ENCODE measurements at places on chromosomes 1 and 21.
A peak's percentile ranks its signal among the peaks of the same experiment; 100 is the strongest.

GRCh38 chr1:15885701-15886610 is 38.4 kb downstream of the SPEN start:
- no peak for DNase-seq

DNA sequence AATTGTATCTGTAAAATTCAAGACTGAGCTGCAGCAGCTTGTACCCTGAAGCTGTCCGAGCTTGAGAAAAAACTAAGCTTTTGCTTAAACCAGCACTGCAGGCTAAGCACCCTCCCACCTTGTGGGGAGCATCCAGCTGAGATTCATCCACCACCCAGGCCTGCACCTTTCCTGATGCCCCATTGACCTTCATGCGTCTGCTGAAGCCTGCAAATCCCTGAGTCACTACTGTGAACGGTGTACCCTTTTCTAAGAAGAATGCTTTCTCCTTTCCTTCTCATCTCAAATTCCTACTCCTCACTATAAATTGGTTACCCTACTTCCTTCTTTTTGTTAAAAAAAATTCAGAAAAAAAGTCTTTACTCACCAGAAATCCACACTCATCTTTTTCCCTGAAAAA is 90.9 kb upstream of the RGS18 start:
- DNase-seq: no peak

DNA sequence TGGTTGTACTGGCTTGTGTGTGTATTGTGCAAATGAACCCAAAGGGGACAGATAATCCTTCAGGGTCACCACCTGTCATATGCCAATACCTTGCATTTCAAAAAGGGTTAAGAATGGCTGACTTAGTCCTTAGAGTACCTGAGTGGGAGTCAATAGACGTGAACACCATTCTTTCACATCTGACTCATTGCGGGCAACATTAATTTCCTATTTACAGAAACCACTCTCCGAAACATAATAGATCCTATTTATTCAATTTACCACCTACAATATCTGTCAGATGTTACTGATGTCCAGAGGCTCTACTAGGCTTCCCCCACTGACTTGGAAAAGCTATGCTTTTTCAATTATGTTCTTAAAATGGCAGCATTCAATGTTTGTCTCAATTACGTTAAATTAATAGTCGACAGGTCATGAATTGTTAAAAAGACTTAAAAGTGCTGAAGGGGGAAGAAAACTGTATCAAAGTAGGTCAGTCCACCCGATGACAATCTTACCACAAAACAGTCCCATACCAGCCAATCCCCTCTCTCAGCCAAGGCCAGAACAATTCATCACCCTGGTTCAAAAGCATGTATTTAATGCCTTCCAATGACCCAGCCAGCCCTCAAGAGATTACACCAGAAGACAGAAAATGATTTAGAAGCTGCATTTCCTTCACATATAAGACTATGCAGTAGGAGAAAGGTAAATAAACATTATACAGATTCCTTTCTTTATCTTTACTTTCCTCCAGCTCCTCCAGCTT is 48.6 kb upstream of the PLA2G2C start:
- DNase-seq: no peak

DNA sequence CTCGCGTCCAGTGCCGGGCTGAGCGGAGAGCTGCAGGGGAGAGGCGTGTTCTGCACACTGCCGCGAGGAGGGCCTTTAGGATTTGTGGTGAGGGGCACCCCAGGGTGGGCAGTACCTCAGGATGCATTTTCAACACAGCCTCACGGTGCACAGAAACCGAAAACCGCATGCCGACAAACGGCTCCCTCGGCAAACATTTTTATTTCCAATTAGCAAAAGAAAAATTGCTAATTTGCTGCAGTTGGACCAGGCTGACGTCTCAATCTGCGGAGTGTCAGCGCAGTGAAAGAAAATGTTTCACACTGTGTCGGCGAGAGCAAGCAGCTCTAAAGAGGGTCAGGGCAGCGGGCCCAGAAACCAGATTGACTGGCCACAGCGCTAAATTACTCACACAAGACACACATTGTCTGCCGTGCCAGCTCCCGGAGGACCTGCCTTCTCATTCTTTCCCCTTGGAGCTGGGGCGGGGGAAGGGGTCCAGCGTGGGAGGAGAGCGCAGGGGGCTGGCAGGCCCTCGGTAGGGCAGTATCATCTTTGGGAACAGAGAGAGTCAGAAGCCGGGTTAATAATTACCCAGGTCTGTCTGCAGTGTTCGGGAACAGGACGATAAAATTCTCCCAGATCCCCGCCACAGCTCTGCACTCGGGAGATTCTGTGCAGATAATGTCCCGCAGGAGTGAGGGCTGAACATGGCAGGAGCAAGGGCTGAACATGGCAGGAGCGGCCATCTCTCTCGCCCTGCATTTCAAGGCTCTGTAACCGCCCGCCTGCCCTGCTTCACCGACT is 150.2 kb downstream of the PRDM16 start:
- no peak for DNase-seq

DNA sequence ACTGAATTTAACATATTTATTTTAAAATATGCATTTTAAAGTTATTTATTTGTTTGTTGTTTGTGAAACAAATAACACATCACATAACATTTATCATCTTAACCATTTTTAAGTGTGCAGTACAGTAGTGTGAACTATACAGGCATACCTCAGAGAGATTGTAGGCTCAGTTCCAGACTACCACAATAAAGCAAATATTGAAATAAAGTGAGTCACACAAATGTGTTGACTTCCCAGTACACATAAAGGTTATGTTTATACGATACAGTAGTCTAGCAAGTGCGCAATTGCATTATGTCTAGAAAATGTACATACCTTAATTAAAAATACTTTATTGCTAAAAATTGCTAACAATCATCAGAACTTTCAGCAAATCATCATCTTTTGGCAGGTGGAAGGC is 739.4 kb upstream of the ADGRL4 start:
- no peak for DNase-seq

GRCh38 chr1:208525417-208525816 is 281.2 kb upstream of the PLXNA2 start:
- no peak for DNase-seq

- no peak for DNase-seq
Measured at GRCh38 chr1:31183927-31184554, 55.6 kb downstream of the NKAIN1 start.

GRCh38 chr1:25073640-25074270 is 143.7 kb upstream of the RUNX3 start:
- no peak for DNase-seq

DNA sequence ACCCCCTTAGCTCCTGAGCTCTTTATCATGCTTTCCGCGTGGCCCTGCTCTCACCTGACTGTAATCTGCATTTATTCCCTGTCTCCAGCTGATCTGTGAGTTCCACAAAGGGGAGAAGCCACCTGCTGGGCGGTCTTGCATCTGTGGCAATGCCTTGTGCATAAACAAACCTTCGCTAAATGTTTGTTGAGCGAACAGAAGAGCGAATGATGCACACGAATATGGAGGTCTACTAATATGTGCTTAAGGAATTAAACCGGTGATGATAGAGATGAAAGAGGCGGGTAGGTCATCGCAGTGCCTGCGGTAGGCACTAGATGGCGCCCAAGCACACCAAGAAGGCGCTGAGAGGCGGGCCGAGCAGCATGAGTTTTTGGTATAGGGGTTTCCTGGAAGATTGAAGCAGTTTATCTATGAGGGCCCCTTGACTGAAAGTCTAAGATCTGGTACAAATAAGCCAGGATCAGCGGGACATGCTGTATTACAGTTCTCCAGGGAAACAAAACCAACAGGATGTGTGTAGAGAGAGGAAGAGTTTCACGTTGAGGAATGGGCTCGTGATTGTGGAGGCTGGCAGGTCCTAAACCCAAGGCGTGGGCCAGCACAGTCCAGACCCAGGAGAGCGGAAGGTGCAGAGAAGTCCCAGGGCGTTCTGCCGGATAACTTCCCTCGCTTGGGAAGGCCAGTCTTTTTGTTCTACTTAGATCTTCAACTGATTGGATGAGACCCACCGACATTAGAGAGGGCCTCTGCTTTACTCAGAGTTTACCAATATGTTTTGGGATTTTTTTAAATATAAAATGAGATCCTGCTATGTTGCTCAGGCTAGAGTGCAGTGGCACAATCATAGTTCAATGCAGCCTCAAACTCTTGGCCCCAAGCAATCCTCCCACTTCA is 34.7 kb downstream of the TOMM20 start:
- peak; percentile 58 for DNase-seq

DNA sequence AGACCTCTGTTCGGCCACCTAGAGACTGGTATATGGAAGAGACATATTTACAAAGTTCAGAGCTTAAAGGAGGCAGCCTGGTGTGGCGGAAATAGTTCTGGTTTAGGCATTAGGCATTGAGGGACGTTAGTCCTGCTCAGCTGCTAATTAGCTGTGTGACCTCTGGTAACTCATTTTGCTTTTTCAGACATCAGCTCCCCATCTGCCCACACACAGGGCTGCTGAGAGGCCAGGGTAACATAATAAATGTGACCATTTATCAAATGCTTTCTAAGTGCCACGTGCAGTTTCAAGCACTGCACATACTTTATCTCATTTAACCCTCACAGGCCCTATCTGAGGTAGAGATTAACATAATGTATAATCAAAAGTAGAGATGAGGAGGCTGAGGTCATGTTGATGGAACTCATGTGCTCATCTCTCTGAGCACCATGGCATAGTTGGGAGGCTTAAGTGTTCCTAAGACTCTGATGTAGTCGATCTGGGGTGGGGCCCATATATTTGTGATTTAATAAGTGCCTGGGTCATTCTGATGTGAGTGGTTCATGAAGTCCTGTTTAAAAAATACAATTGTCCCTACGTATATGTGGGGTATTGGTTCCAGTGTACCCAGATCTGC is 267.2 kb upstream of the PLXNA2 start:
- no peak for DNase-seq

GRCh38 chr21:31732597-31733550 is 956 bp upstream of the SCAF4 start:
- no peak for DNase-seq

- no peak for DNase-seq
Measured at GRCh38 chr1:54291276-54292001, 91.5 kb downstream of the MRPL37 start.

- no peak for DNase-seq
Measured at GRCh38 chr1:150808121-150808520, at the start of gene CTSK. Gene CTSK (minus strand): TSS chr1:150808260. CDS start chr1:150806805, 1,455 bp downstream.

GRCh38 chr1:47992720-47993415 is 4.3 kb downstream of the TRABD2B start:
- no peak for DNase-seq

DNA sequence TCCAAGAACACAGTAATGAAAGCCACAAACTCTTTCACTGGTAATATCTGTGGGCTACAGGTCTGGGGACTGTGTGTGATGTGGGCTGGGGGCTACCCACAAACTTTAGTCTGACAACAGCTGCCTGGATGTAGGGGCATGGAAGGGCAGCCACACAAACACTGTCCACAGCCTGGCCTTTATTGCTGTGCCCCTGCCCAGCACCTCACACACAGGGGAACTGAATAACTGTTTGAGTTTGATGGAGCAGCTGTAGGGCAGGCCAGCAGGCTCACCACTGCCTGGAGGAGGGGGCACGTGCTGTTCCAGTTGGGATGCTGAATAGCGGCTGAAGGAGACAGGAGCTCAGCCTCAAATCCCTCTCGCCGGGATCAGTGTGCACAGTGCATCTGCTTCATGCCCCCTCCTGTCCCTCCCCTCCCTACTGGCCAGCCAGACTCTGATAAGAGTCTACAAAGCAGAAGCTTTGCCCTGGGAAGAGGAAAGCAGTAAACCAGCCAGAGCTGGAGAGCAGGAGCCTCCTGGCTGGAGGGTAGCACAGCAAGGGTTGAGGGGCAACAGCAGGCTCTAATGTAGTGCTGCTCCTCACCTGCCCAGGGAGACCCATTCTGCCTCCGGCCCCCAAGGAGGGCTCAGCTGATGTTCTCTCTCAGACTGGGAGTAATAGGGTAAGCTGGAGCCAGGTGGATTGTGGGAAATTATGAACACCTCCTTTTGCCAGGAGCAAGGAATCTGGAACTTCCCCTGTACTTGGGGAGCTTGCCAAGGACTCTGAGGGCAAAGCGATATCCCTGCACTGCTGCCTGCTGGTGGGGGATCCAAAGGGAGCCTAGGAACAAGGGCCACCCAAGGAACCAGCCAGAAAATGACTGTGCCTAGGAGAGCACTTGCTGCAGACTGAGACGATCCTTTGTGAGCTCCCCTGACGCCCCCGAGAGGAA is 70.2 kb upstream of the GOLT1A start:
- DNase-seq: no peak

DNA sequence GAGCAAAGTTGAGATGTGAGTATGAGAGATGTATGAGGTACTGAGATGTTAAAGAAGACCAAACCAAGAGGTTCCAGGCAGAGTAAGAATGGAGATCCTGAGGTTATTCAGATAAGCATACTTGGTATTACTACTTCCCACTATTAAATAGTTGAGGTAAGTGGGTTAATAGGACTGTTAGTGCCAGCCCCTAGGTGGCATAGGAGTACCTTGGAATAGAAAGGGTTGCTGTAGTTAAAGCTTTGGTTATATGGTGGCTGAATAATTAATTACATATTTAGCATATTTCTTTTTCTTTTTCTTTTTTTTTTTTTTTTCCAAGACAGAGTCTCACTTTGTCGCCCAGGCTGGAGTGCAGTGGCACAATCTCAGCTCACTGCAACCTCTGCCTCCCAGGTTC is 397.9 kb upstream of the TMPRSS15 start:
- no peak for DNase-seq

DNA sequence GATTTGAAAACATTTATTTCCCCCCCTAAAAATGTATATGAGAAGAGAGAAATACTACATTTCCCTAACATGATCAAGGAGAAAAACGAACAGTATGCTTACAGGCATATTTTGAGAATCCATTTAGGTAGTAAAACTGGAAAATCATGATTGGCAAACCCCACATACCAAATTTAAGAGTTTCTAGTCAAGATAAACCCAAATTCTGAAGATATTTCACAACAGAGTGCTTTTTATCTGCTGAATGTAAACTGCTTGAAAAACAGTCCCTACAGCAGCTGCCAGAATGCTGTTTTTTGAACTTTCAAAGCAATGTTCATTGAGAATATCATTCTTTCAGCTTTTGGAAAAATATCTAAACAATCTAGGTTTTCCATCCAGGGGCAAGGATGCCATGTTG is 31.0 kb downstream of the ASH1L start:
- no peak for DNase-seq

- DNase-seq: no peak
Measured at GRCh38 chr1:16239972-16240491, 3.0 kb upstream of the CPLANE2 start.

DNA sequence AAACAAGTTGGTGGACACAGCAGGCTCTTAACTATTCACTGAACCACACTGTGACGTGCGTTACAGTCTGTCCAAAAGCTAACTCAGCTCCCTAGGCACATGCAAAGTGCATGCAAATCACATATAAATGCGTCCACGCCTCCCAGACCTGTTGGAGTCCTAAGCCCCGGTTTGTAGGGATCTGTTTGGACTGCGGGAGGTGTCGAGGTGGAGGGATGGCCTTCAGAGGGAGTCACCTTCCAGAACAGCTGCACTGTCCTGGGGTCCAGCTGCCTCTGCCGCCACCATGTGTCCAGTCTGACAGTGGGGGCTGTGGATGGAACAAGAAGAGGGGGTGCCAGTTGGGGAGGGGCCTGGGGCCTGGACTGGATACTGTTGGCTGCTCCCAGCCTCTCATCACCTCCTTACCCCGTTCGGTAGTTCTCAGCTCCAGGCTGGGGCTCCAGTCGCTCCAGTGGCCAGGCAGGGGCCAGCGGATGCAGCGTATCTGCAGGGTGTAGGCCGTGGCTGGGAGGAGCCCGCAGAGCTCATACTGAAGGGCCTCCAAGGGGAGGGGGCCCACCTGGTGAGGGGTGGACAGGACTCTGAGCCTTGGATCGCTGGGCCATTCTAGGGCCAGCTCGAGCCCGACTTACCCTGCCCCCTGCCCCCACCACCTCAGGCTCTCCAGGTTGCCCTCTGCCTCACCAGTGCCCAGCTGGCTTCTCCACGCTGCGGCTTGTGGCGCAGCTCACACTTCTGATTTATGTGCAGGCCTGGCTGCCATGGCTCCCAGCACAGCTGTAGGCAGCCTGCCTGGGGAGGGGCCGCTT is 7.9 kb upstream of the MRPS15 start:
- no peak for DNase-seq

Data from stimulated activated CD4-positive, alpha-beta T cell treated with anti-CD3 and anti-CD28 coated beads, Interleukin-1b, Interleukin-23, amount 100 ng/mL, for 1 hour (primary cell).